Mammary epithelial cell (primary cell): ENCODE measurements at places on chromosomes 11 and 22. TPM values are rescaled to one million over a fixed set of nuclear protein-coding genes. Genes with fewer than 3 reads are reported as not detected.

The TIMP3 gene
- 105 TPM for polyA plus RNA-seq

The OR8A1 gene
- polyA plus RNA-seq, result not detected

The MRGPRE gene
- not detected for polyA plus RNA-seq

The LSP1 gene
- polyA plus RNA-seq, result not detected

The CD3G gene
- polyA plus RNA-seq, result not detected

The BTG4 gene
- polyA plus RNA-seq, result 0.23 TPM

The CNGA4 gene
- 0.06 TPM for polyA plus RNA-seq

The OR8D4 gene
- polyA plus RNA-seq, result not detected

The ZNF280B gene
- polyA plus RNA-seq, result 0.14 TPM

The OOSP1 gene
- not detected for polyA plus RNA-seq

The DBX1 gene
- polyA plus RNA-seq, result not detected

The PNPLA5 gene
- polyA plus RNA-seq, result 0.05 TPM

The PTPN5 gene
- not detected for polyA plus RNA-seq

The GGTLC2 gene
- not detected for polyA plus RNA-seq

The PRDX5 gene
- 660 TPM for polyA plus RNA-seq

The OR10D3 gene
- polyA plus RNA-seq, result not detected

The DCPS gene
- 41.1 TPM for polyA plus RNA-seq

The TANGO2 gene
- 39.1 TPM for polyA plus RNA-seq

The NAT10 gene
- polyA plus RNA-seq, result 42.2 TPM

The PELI3 gene
- polyA plus RNA-seq, result 4.6 TPM

The WEE1 gene
- 31.1 TPM for polyA plus RNA-seq

The NEFH gene
- polyA plus RNA-seq, result 4.7 TPM

The TSPO gene
- 270 TPM for polyA plus RNA-seq
